ENCODE measurements at places on chromosomes 1 and 21. TPM values are rescaled to one million over a fixed set of nuclear protein-coding genes. Genes with fewer than 3 reads are reported as not detected.
A peak's percentile ranks its signal among the peaks of the same experiment; 100 is the strongest.

Gene FALEC
- total RNA-seq: not detected

DNA sequence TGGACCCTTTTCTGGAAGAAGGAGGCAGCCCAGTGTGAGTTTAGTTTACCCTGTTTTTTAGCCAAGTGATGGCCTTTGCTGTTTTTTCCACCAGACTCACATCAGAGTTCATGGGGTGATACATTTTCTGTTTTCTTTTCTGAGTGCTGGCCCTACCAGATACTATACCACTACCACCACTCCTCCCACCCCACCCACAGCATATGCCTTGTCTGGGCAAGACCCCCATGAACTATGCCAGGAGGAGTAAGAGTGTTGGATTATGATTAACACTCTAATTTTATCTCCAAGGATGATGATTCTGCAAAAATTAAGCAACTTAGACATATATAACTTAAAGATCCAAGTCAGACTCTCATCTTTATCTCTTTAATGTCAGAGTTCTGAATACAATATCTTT, 26.1 kb downstream of the FABP3 start:
- H3K27me3 ChIP-seq: no peaks in the 10 kb centered on the region
- DNase-seq: no peak
- H3K4me1 ChIP-seq: no peaks in the 10 kb centered on the region
- peaks cover 7% of the 10 kb centered on the region for H3K36me3 ChIP-seq
- no peak overlapping the region for H3K4me3 ChIP-seq
- H3K27ac ChIP-seq: no peak overlapping the region

Gene OR6N1
- not detected for total RNA-seq

- peak overlapping the region; percentile 48 for H3K27ac ChIP-seq
- H3K27me3 ChIP-seq: no peaks in the 10 kb centered on the region
- no peak for DNase-seq
- H3K36me3 ChIP-seq: peaks cover 12% of the 10 kb centered on the region
These were observed 41.1 kb upstream of the RUNX3 start for GRCh38 chr1:24970926-24971875.

Gene IQGAP3
- total RNA-seq: 9.4 TPM

- H3K27me3 ChIP-seq: peaks cover 3% of the 10 kb centered on the region
- DNase-seq: no peak
- H3K4me3 ChIP-seq: no peak within 1 kb of the TSS
- no peak within 1 kb of the TSS for H3K27ac ChIP-seq
These were observed at the start of gene CLCA2 for GRCh38 chr1:86423873-86424272. CLCA2 (plus strand) TSS chr1:86424171; CDS start chr1:86424248, 77 bp downstream.

Gene MCOLN3
- total RNA-seq: 0.19 TPM

GRCh38 chr1:208772891-208773290, 528.7 kb upstream of the PLXNA2 start:
- no peak overlapping the region for H3K27ac ChIP-seq
- H3K4me1 ChIP-seq: no peaks in the 10 kb centered on the region
- H3K36me3 ChIP-seq: no peaks in the 10 kb centered on the region

GRCh38 chr1:207440626-207441025, 13.5 kb upstream of the CR2 start:
- no peak for DNase-seq
- H3K27ac ChIP-seq: no peak overlapping the region
- no peak overlapping the region for H3K4me3 ChIP-seq
- H3K36me3 ChIP-seq: no peaks in the 10 kb centered on the region

- H3K27ac ChIP-seq: no peak overlapping the region
- H3K27me3 ChIP-seq: no peaks in the 10 kb centered on the region
- H3K4me1 ChIP-seq: no peaks in the 10 kb centered on the region
- H3K36me3 ChIP-seq: peaks cover 12% of the 10 kb centered on the region
- H3K4me3 ChIP-seq: no peak overlapping the region
These were observed 205.5 kb downstream of the RPS6KC1 start for GRCh38 chr1:213256438-213257087.

DNA sequence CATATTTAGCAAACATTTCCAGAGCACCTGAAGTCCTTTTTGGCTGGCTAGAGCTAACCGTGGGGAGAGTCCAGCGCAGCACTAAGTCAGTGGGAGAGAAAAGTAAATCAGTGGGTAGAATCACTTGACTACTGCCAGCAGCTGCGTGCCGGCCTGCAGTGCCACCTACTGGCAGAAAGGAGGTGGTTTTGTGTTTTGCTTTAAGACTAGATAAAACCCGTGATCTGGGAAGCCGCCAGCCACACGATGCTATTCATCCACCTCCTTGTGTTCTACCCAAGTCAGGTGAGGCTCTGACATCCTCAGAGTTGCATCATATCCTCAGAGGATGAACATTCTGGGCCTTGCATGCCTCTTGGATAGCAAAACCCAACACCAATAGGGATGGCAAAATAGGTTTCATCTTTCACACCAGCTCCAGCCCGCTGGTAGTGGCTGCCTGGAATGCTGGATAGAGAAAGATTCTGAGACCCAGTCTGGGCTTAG, 14.1 kb upstream of the HEYL start:
- no peak overlapping the region for H3K27ac ChIP-seq
- H3K27me3 ChIP-seq: peaks cover 8% of the 10 kb centered on the region
- H3K4me1 ChIP-seq: peaks cover 8% of the 10 kb centered on the region
- no peak overlapping the region for H3K4me3 ChIP-seq

DNA sequence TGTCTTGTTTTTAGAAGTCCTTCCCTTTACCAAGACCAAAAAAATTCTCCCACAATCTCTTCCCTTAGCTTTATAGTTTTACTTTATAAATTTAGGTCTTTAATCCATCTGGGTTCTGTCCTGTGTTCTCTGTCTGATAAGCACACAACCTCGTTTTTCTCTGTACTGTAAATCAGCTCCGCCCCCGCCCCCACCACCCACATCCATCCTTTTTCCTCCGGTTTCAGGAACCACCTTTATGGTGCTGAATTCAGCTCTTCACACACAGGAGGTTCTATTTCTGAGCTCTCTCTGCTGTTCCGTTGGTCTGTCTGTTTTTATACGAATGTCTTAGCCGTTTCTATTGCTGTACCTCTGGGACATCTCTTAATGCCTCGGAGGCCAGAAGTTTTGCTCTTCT, 44.5 kb downstream of the ACTL8 start:
- H3K4me3 ChIP-seq: no peak overlapping the region
- H3K27ac ChIP-seq: no peak overlapping the region
- H3K27me3 ChIP-seq: peaks cover 8% of the 10 kb centered on the region
- DNase-seq: no peak

Gene UBL4B
- not detected for total RNA-seq

Gene PTPRC
- 714 TPM for total RNA-seq

- no peak for DNase-seq
- no peak overlapping the region for H3K27ac ChIP-seq
- no peaks in the 10 kb centered on the region for H3K4me1 ChIP-seq
- peaks cover 11% of the 10 kb centered on the region for H3K27me3 ChIP-seq
These were observed 95.6 kb upstream of the F3 start for GRCh38 chr1:94637121-94637520.

DNA sequence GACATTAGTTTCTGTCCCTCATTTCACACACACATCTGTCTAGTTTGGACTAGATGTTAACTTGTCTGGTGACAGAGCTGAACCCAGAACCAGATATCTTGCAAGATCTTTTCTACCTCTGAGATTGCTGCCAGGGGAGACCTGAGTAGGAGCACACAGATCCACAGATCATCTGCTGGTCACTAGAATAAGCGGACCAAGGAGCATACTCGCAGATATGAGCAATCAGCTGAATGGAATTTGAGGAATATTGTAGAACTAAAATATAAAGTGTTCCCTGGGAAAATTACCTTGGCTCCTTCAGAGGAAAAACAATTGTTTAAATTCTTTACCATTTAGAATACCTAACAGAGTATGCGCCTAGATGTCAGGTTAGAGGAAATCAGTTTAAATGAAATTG, 90.7 kb downstream of the TNFSF18 start:
- no peaks in the 10 kb centered on the region for H3K4me1 ChIP-seq
- H3K4me3 ChIP-seq: no peak overlapping the region
- no peak overlapping the region for H3K27ac ChIP-seq
- no peak for DNase-seq

GRCh38 chr1:70462611-70463010, 51.5 kb downstream of the CTH start:
- no peak overlapping the region for H3K27ac ChIP-seq
- H3K27me3 ChIP-seq: peaks cover 5% of the 10 kb centered on the region
- no peaks in the 10 kb centered on the region for H3K4me1 ChIP-seq

DNA sequence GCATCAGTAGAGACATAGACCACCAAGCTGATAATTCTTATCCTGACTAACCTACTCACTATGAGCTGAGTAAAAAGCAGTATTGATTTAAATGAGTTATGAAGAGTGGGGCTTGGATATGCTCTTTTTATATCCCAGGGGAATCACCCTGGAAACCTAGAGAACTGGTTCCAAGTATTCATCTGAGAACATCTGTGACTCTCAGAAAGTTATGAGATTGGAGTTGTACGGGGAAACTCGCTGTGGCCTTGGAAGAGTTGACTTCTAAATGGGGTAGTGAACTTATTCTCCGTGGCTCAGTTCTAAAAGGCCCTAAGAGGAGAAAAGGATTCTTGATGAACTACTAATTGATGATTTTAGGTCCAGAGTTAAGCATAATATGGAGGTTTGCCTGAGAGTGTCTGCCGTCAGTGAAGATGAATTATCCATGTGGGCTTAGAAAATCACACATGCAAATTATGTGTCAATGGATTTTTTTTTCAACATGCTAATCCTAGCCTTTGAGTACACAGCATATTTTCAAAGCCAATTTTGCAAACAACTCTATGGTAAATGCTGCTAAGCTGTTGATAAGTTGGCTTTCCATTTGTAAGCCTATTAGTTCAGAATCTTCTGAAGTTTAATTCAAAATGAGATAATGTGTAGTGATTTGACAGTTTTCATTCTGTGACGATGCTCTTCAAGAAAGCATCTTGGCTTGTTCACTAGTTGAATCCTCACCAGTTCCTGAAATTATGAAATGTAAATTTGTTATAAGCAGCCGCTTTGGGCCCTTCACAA, 122.7 kb downstream of the FGGY start:
- H3K4me1 ChIP-seq: no peaks in the 10 kb centered on the region
- DNase-seq: no peak
- H3K27ac ChIP-seq: no peak overlapping the region
- no peaks in the 10 kb centered on the region for H3K36me3 ChIP-seq

Gene MCOLN2
- total RNA-seq: 8.4 TPM

DNA sequence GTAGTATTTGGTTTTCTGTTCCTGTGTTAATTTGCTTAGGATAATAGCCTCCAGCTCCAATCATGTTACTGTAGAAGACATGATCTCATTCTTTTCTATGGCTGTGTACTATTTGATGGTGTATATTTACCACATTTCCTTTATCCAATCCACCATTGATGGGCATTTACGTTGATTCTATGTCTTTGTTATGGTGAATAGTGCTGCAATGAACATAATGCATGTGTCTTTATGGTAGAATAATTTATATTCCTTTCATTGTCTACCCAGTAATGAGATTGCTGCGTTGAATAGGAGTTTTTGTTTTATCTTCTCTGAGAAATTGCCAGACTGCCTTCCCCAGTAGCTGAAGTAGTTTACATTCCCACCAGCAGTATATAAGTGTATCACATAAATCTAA, 538.8 kb downstream of the LRRIQ3 start:
- H3K4me3 ChIP-seq: no peak overlapping the region
- no peaks in the 10 kb centered on the region for H3K36me3 ChIP-seq
- H3K4me1 ChIP-seq: no peaks in the 10 kb centered on the region
- H3K27ac ChIP-seq: no peak overlapping the region
- no peak for DNase-seq
- no peaks in the 10 kb centered on the region for H3K27me3 ChIP-seq

DNA sequence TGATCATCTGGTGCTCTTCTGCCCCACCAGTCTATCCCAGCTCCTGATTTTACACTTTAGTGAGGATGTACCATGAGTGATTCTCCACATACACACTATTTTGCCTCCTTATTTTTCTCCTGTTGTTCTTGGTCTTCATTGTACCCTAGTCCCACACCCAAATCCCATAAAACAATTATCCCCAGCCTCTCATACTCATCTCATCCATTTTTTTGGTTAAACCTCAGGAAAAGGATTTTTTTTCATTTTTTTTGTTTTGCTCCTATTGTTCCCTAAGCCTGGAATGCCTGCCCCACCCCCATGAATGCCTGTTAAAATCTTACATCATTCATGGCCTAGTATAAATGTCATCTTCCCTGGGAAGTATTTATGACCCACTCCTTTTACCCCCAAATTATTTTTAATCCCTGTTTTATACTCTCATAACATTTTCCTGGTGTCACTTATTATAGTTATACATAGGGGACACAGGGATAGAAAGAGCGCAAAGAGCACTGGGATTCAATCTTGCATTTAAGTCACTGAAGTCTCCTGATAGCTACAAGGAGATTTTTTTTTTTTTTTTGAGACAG, 4.9 kb upstream of the LINGO4 start:
- H3K4me3 ChIP-seq: no peak overlapping the region
- no peaks in the 10 kb centered on the region for H3K27me3 ChIP-seq
- H3K27ac ChIP-seq: no peak overlapping the region

DNA sequence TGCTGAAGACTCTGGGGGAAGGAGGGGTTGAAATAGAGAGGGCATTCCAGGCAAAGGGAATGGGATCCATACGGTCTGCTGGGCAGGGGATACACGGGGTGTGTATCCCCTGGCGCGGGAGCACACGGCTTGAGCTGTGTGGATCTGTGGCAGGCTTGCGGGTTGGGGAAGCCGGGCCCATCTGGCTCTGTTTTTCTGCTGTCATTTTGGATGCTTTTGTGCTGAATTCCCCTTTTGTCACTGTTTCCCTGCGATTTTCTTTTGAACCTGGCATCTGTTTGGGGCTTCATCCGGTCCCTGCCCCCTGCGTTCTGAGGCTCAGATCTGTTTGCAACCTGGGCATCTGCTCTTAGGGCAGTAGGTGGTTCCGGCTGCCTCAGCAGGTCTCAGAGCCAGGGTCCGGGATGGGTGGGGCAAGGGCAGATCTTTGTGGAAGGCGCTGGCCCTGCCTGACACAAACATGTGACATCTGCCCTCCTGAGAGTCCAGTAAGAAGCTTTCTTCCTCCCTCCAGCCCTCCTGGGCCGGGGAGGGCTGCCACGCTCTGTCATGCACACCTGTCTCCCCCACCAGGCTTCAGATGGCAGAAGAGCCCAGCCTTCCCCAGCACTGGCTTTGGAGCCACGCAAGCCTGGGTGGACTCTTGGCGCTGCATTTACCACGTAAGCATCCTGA, 84.0 kb downstream of the IGSF21 start:
- H3K27me3 ChIP-seq: peaks cover 19% of the 10 kb centered on the region
- no peaks in the 10 kb centered on the region for H3K4me1 ChIP-seq
- H3K27ac ChIP-seq: no peak overlapping the region
- H3K36me3 ChIP-seq: no peaks in the 10 kb centered on the region

Gene COL18A1
- 12.6 TPM for total RNA-seq

DNA sequence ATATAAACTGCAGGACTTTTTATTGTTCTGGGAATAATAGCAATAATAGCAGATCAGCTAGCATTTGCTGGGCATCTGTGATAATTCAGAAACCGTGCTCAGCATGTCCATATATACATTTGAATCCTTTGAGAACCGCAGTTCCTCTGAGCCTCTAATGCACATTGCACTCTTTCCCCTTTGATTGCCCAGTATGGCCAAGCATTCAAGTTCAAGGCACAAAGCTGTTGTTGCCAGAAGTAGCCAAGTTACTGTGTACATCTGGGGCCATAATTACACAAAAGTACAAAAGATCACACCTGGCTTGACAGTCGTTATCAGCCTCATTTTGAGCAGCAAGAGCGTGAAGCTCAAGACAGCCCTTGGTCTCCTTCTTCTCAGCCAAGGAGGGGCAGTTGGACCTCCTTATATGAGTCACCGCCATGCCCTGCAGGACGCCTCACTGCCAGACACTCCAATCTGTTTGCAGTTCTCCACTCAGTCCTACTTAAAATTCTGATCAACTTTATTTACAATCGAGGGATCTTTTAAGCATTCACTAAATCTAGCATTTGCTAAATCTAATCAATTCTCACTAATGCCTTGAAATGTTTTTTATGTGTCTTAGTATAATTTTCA, 216.0 kb downstream of the SLC35F3 start:
- no peaks in the 10 kb centered on the region for H3K36me3 ChIP-seq
- peaks cover 19% of the 10 kb centered on the region for H3K27me3 ChIP-seq
- no peak overlapping the region for H3K4me3 ChIP-seq
- no peaks in the 10 kb centered on the region for H3K4me1 ChIP-seq
- no peak for DNase-seq
